ENCODE measurements at places on chromosomes 1 and 21. TPM values are rescaled to one million over a fixed set of nuclear protein-coding genes. Genes with fewer than 3 reads are reported as not detected.

Gene GPR161
- total RNA-seq = 0.12 TPM

DNA sequence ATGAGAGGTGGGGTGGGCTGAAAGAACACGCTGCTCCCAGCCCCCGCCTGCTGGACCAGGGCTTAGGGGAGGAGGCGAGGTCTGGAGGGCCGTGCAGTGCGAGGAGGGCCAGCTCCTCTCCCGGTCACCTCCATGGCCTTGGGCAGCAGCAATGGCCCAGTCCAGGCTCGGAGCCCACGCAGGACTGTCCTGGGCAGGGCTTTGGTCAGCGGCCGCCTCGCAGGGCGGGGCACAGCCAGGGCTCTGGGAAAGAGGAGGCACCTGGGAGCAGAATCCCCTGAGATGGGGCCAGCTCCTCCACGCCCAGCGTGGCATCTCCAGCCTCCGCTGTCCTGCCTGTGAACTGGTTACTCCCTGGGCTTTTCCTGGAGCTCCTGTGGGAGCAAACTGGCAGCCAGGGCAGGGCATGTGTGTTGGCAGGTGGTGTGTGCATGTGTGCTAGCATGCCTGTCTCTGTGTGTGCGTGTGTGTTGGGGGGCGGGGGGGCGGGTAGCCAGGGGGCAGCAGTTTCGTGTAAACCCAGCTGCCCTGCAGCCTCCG is 27.4 kb downstream of the ARHGEF16 start:
- H3K27me3 ChIP-seq = no peaks in the 10 kb centered on the region
- no peaks in the 10 kb centered on the region for H3K36me3 ChIP-seq
- DNase-seq = no peak
- no peak overlapping the region for H3K27ac ChIP-seq
- H3K4me1 ChIP-seq = no peaks in the 10 kb centered on the region
- H3K4me3 ChIP-seq = no peak overlapping the region

- no peak overlapping the region for H3K4me3 ChIP-seq
- no peaks in the 10 kb centered on the region for H3K27me3 ChIP-seq
- no peaks in the 10 kb centered on the region for H3K36me3 ChIP-seq
- no peak overlapping the region for H3K27ac ChIP-seq
Measured at GRCh38 chr1:41730806-41731205, 187.9 kb downstream of the HIVEP3 start.

GRCh38 chr1:167720965-167721616 is 691 bp upstream of the MPZL1 start:
- no peaks in the 10 kb centered on the region for H3K36me3 ChIP-seq
- peaks cover 30% of the 10 kb centered on the region for H3K4me1 ChIP-seq
- H3K27ac ChIP-seq = peak overlapping the region; percentile 44
- H3K27me3 ChIP-seq = no peaks in the 10 kb centered on the region
- no peak for DNase-seq

DNA sequence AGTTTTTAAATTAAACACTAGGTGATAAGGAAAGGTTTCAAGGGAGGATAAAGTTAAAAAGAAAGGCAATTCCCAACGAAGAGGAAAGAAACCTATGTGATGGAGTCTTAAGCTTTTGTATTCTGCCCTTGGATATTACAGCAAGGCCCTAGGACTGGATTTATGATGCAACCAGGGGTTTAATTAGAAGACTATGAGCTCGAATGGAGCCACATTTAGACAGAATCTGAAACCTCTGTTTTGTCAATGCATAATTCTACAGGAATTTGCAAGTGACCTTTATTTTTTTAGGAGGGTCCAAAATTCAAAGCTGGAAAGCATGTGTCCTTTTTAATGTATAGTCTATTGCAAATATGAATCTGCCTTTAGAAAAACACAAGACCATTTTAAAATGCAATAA is 37.9 kb downstream of the TGFB2 start:
- H3K4me3 ChIP-seq = no peak overlapping the region
- H3K27ac ChIP-seq = no peak overlapping the region
- H3K4me1 ChIP-seq = no peaks in the 10 kb centered on the region
- H3K27me3 ChIP-seq = no peaks in the 10 kb centered on the region
- no peaks in the 10 kb centered on the region for H3K36me3 ChIP-seq

GRCh38 chr1:205284420-205285144 is 37.0 kb downstream of the NUAK2 start:
- H3K27me3 ChIP-seq = no peaks in the 10 kb centered on the region
- peak overlapping the region; percentile 71 for H3K4me3 ChIP-seq
- DNase-seq = peak; percentile 97

DNA sequence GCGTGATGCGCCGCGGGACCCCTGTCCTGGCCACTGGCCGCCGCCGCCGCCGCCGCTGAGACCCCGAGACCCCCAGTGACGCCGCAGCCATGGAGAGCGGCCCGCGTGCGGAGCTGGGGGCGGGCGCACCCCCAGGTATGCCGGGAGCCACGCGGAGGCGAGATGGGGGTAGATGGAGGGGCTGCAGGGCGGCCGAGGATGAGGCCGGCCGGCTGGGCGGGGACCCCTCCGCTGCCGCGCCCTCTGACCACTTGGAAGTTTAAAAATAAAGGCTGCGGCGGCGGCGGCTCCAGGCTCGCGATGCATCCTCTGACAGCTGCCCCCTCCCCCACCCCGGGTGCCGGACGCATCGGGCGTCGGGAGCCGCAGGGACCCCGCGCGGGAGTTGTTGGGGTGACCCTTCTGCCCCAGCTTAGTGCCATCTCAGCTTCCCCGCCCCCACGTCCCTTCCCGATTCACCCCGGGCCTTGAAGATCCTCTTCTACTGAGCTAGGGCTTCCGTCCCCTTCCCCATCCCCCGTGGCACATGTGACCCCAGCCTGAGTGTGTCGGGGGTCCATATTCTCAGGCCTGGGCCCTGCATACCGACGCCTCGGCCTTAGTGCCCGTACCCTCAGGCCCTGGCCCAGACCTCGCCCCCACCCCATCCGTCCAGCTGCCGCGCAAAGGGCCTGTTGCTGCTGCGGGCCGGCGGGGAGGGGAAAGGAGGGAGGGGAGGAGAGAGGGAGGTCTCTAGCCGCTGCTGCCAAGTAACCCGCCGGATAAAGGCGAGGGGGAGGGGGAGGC is 562 bp downstream of the MAP7D1 start:
- H3K27ac ChIP-seq = peak overlapping the region; percentile 96
- peaks cover 75% of the 10 kb centered on the region for H3K4me1 ChIP-seq
- DNase-seq = peak; percentile 57
- H3K36me3 ChIP-seq = no peaks in the 10 kb centered on the region

GRCh38 chr21:44402323-44403105 is 49.1 kb downstream of the TRPM2 start:
- H3K4me3 ChIP-seq = no peak overlapping the region
- no peak overlapping the region for H3K27ac ChIP-seq
- no peaks in the 10 kb centered on the region for H3K36me3 ChIP-seq
- H3K27me3 ChIP-seq = no peaks in the 10 kb centered on the region

GRCh38 chr1:65866439-65866838 is 73.7 kb downstream of the PDE4B start:
- DNase-seq = no peak
- no peak overlapping the region for H3K27ac ChIP-seq
- no peak overlapping the region for H3K4me3 ChIP-seq

GRCh38 chr1:15055736-15056415 is 97.7 kb upstream of the TMEM51 start:
- H3K27me3 ChIP-seq = no peaks in the 10 kb centered on the region
- no peak overlapping the region for H3K4me3 ChIP-seq
- H3K36me3 ChIP-seq = no peaks in the 10 kb centered on the region
